Inflammatory macrophage treated with lipopolysaccharide for 1 hour (primary cell): ENCODE measurements at places on chromosomes 7 and 10.
A peak's percentile ranks its signal among the peaks of the same experiment; 100 is the strongest.

- no peak for DNase-seq
Measured at GRCh38 chr7:1842321-1843221, 172.5 kb downstream of the ELFN1 start.

DNA sequence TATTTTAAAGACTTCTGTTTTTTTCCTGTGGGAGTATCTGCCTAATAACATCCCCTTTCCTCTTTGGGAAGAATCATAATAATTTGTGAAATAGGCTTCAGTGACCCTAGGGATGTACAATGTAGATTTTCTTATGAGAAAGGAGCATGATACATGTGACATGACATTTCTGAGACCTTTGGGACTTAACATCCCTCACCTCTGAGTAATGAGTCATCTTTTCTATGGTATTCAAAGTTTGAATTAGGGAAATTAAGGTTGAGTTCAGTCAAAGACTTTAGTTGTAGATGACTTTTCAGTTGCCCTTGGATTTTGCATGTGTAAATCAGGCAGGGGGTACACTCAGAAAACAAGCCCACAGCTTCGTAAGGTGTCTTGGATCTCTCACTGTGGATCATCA lies 14.3 kb downstream of the GRK5 start:
- DNase-seq: no peak

- no peak for DNase-seq
Measured at GRCh38 chr10:90175161-90175681, 473.8 kb downstream of the KIF20B start.

GRCh38 chr7:137895301-137896221 lies 48.8 kb upstream of the DGKI start:
- DNase-seq: peak; percentile 43

- DNase-seq: no peak
Measured at GRCh38 chr7:148540041-148540738, 50.4 kb upstream of the C7orf33 start.

- DNase-seq: no peak
Measured at GRCh38 chr7:131819891-131820290, 263.5 kb upstream of the PODXL start.
